Hypothalamus (tissue), 51 donors: ENCODE measurements at places on chromosomes 2 and 18.

DNA sequence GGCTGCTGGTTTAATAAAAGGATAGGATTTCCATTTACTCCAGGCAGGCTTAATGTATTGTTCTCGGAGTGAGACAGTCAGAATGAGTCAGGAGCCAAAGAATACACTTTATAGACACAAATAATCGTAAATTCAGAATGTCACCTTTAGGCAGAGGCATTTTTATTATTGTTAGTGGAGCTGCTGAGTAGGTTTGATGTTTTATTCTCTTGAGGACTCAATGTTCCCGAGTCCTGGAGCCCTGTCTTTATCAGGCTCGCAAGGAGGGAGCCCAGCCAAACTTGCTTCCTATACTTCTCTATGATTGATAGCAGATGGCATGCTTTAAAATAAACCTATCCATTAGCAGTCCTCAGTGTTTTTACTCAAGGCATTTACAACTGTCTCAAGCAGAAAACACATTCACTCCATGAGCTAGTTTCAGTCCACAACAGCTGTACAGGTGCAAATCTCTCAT, 492.3 kb upstream of the ZEB2 start:
- no peak for DNase-seq

DNA sequence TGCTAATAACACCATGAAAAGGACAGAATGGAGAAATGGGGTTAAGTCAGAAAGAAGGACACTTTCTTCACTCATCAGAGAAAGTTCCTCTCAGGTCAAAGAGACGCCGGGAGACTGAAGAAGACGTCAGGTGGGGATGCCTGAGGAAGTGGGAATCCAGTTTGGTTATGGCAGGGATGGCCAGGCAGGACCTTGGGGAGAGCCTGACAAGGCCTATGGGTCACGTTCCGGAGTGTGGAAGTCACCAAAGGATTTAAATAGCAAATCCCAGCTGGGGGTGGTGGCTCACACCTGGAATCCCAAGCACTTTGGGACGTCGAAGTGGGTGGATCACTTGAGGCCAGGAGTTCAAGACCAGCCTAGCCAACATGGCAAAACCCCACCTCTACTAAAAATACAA, 432.7 kb upstream of the SMIM21 start:
- DNase-seq, result no peak

- no peak for DNase-seq
Observed at GRCh38 chr18:2597639-2598038, 26.3 kb downstream of the NDC80 start.

DNA sequence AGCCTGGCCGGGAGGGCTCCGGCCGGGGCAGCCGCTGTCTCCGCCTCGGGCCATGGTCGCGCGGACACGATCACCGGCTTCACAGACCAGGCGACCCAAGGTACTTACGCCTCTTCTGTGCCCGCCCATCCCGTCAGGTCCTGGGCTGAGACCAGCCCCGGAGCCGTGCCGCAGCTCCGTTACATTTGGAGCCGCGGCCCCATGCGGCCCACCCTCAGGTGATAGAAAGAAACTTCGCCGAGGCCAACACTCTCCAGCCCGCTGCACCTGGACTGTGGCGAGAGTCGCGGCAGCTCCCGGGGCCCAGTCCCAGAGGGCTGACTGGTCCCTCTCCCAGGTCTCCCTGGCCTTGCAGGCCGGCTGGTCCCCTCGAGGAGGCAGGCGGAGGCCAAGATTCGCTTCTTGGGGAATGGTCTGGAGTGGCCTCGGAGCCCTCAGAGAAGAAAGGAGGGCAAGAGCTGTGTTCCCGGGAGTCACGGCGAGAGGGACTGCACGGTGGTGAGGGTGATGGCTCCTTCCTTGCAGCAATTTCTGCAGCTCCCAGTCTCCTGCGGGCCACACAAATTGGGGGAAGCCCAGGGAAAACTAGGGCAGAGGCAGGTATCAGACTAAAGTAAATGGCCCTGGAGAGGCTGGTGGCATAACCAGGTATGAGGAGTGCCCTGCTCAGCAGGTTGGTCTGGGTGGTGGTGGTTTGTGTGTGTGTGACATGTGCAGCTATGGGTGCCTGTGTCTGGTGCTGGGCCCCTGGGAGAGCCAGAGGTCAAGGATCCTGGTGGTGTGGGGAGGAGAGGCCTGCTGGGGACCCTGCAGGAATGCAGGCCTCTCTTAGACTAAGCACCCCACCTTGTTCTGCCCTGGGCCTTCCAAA, 822 bp downstream of the GDF7 start:
- no peak for DNase-seq

GRCh38 chr18:70431203-70431624, 142.4 kb downstream of the SOCS6 start:
- no peak for DNase-seq

GRCh38 chr2:168212167-168212566, 35.2 kb downstream of the STK39 start:
- DNase-seq, result no peak

- DNase-seq, result no peak
Observed at GRCh38 chr2:99278793-99279291, 22.2 kb downstream of the LYG1 start.

DNA sequence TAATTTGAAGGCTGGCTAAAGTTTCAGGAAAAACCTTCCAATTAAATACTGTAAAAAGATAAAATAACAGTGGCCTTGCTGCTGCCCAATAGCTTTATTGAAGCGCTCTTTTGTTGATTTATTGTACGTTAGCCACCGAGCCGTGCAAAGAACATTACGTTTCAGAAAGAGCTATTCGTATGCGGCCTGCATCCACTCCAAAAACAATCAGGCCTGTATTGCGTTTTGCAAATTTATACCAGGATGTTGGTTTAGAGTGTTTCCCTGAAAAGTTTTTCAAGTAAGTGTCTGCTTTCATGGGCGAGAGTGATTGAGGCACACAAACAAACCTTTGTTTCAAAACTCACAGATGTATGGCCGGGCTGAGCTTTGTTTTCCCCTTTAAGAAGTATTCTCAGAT, 257.2 kb upstream of the SALL3 start:
- no peak for DNase-seq

DNA sequence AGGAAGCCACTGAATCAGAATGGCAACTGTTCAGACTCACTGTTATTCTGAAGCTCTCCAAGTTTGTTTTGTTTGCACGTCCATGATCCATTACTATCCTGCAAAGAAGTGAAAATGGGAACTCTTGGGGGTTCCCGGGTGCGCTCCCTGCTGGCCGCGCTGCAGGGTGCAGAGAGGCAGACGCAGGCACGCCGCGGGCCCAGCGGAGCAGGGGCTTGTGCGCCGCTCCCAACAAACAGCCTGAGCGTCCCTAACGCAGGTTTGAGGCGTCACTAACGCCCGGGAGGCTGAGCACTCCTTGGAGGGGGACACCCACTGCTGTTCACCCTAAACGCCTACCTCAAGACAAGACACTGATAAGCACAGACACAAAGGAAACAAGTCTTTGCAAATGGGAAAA, 14.3 kb upstream of the PIEZO2 start:
- DNase-seq, result no peak
